ENCODE measurements at places on chromosomes 12 and 14.
A peak's percentile ranks its signal among the peaks of the same experiment; 100 is the strongest.

DNA sequence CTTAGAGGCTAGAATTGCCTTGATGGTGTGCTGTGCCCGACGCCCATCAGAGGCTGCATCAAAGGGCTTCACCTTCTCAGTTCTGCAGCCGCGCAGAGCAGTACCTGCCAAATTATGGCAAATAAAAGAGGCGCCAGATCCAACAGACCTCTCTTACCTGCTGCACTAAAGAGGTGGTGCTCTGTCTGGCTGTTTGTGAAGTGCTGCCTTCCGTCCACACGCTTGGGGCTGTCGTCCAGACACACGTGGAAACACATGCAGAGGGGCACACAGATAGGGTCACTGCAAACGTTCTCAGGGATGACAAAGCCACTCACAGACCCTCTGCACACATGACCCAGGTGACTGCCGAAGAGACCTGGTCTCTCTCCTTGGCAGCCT lies 617.5 kb downstream of the VRK1 start:
- no peak for DNase-seq

DNA sequence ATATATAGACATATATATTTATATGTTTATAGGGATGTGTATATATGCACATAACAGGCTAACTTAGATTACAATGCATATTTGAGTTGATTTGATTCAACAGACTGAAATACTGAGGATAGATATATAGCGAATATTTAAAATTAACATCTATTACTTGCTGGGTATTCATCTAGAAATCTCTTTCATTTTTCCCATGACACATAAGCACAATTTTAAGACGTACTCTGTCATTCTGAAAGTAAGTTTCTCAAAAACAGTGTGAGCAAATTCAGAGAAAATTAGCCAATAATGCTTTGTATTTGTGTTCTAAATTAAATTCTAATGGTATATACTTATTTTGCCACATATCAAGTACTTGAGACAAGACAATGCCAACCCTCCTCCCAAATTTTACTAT lies 907.5 kb upstream of the MDGA2 start:
- no peak for DNase-seq

- no peak for DNase-seq
Measured at GRCh38 chr14:44626423-44626822, 119.3 kb upstream of the FSCB start.

DNA sequence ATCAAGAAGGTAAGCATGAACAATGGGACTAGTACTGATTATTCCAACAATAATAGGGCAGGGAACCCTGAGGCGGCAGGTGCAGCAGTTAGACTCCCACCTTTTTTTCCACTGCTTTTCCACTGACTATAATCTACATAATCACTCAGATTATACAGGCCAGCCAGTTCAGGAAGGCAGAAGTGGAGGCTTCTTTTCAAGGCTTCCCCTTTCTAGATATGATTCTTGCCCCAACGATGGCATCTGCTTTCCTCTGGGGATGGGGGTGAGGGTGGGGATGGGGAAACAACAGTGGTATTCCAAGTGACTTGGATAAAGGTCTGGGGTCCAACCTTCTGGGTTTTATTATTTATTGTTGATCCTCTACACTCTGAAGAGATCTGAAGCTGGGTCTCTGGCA lies 331 bp downstream of the NCKAP1L start:
- no peak for DNase-seq

DNA sequence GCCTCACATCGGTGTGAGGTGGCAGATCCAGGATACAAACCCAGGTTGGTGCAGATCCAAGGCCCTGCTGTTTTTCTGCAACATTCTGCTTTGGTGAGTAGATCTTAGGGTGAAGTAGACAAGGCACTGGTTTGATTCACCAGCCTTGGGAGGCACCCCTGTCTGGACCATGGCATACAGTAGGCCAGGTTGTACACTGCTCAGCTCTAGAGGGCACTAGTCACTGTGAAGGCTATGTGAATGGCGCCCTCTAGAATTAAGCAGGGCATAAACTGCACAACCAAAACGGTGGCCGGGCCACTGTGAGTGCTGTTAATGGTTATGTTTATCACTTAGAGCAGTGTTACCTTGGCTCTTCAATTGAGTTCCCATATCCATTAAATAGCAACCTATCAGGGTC lies 280.6 kb upstream of the PWP1 start:
- no peak for DNase-seq

DNA sequence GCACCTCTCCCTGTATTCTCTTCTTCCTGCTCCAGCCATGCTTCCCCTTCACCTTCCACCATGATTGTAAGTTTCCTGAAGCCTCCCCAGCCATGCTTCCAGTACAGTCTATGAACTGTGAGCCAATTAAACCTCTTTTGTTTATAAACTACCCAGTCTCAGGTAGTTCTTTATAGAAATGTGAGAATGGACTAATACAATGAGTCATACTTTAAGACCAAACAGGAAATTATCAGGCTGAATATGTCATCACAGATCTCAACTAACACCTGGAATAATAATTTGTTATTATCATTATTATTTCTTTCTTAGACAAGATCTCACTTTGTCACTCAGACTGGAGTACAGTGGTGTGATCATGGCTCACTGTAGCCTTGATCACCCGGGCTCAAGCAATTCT lies 85.4 kb downstream of the KCNMB4 start:
- no peak for DNase-seq

- no peak for DNase-seq
Measured at GRCh38 chr12:70367258-70368141, 1.4 kb downstream of the KCNMB4 start.

- DNase-seq, result no peak
Measured at GRCh38 chr14:93007225-93007997, 84.5 kb downstream of the CHGA start.

DNA sequence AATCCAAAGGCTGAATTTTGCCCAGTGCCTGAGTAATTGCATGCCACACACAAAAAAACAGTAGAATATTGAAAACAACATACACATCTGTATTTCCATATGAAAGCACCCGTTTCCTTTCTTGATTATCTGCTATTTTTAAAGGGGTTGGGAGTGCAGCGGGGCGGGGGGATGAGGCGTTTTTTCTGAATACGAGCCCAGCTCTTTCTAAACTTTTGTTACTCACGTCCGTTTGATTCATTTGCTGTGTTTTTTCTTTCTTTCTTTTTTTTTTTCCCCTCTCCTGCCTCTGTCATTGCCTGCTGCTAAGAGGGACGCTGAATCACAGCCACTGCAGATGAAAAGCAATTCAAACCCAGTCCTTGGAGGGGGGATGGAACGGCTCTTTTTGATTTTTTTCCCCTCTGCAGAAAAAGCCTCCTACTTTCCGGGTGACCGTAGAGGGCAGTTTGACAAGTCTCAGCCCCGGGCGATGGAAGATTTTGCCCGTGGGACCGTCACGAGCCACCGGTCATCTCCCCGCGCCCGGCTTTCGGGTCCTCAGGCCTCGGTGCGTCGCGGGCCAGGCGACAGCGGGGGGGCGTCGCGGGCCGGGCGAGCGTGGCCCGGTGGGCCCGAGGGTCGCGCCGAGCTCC lies 572 bp upstream of the RASSF8 start:
- DNase-seq, result no peak

GRCh38 chr14:77313371-77313770 lies 7.3 kb downstream of the POMT2 start:
- no peak for DNase-seq

- no peak for DNase-seq
Measured at GRCh38 chr12:68521321-68521839, 89.3 kb upstream of the RAP1B start.

GRCh38 chr12:10559244-10559643 lies 53.6 kb downstream of the EIF2S3B start:
- DNase-seq, result no peak

GRCh38 chr12:133130808-133131128 lies 341 bp downstream of the ZNF10 start:
- no peak for DNase-seq

DNA sequence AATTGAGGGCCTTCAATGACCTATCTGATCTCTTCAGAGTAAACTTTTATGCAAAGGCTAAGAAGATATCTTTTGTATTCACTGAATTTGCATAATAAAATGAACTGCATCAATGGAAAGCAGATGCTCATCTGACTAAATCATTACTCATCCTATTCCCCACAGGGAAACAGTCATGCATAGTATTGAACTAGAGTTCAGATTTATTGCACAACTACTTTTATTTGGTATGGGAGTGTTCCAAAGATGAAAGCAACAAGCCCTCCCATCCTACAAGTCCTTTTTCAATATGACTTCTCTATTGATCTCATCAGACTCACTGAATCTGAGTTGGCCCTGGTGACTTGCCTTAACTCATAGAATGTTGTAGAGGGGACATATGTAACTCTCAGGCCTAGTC lies 159.8 kb downstream of the KITLG start:
- DNase-seq, result no peak

GRCh38 chr12:131126662-131127173 lies 173.0 kb downstream of the ADGRD1 start:
- no peak for DNase-seq

GRCh38 chr12:93702707-93703315 lies 25.6 kb downstream of the CRADD start:
- DNase-seq, result no peak

GRCh38 chr12:68530965-68531364 lies 79.7 kb upstream of the RAP1B start:
- no peak for DNase-seq

- no peak for DNase-seq
Measured at GRCh38 chr12:91947459-91947858, 198.2 kb downstream of the BTG1 start.

DNA sequence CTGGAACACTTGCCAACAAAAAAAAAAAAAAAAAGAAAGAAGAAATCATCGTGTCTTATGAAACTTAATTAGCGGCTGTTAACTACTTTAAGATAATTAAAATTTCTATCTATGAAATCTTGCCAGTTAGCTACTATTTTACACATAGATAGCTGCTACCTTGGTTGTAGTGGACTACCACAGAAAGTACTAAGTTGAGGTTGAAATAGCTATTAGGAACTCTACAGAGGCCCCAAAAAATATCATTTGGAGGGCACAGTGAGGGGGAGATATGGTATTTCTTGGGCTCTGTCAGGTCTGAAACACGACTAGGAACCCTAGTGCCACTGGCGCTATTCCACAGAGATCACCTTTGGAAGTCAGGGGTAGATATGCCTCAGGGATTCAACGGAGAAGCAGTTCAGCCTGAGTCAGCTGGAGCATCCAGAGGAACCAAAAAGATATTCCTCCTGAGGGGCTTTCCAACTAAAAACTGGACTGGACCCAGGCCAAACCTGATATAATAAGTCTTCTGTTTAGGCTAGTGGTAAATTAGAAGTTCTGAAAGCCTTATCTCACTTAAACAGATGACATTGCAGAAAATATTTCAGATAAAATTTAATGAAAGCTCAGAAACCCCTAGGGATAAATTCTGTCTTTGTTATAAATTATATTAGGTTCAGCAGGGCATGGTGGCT lies 126.1 kb downstream of the EPS8 start:
- DNase-seq, result no peak

- DNase-seq, result no peak
Measured at GRCh38 chr14:81401420-81402122, 1.4 kb upstream of the STON2 start.

DNA sequence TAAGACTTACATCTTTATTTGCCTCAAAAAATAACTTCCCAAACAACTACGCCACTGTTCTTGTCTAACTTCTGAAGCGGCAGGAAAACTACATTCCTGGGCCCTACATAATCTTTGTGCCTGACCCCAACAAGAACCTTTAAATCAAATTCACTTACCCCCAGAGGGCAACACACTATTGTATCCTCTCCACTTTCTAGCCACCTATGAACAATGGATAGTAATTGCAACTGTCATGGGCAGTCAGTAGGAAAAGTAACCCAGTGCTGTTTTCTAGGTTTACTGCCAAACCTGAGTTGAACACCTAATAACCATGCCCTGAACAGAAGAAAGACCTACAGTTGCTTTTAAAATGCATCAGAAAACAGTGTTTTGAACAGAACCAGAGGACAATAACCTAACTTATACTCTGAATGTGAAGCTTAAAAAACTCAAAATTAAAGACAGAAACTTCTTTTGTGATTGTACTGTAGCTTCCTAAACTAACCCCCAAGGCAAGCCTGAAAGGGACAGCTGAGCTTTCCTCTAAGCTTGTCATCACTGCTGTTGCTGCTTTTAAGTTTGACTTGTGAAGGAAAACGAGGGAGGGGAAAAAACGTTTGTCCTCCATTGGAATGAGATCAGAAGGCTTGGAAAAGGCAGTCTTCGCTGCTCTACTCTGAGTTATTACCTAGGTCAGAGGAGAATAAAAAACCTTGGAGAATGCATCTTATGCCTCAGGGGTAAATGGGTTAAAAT lies 195.7 kb downstream of the SOX5 start:
- no peak for DNase-seq

DNA sequence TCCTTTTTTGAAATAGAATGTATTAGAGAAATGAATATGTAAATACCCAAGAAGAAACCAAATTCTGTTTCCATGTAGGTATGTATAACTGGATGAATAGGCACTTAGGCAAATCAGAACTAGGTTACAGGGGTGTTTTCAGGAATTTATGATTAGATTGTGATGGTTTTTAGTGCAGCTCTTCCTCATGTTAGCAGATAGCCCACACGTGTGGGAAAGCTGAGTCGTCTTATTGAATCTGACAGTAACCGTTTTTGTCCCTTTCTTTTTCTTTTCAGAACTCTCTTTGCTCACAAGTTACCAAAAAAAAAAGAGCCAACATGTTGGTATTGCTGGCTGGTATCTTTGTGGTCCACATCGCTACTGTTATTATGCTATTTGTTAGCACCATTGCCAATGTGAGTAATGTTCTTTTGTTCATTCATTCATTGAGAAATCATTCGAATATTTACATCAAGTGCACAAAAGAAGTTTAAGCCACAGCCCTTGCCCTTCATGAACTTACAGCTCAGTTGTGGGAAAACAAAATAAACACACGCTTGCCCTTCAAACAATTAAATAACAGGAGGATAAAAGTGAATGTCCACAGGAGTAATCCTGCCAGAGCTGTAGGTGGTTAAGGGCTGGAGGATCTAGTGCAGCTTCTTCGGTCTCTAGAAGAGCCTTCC lies 14.8 kb downstream of the EMP1 start:
- no peak for DNase-seq

DNA sequence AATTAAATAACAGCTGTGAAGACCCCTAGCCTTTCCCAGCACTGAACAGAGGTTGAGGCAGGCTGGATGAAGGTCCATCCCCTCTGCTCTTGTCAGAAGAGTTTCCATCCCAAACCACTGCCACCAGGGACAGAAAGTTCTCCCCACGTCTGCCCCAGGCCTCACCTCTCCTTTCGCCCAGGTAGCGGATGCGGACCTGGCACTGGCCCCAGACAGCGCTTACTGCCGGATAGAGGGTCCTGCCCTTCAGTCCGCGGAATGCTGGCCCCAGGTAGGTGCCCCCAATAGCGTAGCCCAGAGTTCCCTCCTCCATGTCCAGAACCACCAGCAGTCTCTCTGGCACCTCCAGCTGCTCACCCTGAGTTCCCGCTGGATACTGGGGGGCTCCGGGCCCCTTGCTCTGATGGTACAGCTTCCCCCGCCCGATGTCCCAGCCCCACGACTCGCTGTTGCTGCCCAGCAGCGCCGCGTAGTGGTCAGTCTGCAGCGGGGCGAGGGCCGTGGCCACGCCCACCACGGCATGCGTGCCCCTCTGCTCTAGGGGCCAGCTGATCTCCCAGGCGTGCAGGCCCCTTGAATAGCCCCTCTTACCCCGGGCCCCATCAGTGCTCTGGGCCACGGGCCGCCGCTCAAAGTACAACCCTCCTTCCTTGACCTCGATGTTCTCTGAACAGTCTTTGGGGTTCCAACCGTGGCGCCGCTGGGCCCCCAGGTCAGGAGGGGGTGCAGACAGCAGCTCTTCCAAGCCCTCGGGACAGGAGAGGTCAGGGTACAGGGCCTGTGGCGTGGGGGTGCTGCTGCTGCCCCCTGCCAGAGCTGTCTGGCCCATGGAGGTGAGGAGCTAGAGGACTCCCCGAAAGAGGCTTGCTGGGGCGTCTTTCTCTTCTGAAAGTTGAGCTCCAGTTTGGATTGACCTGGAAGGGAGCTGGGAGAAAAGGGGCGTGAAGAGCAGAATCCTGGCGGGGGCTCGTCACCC lies 742 bp downstream of the SPSB2 start:
- DNase-seq, result peak; percentile 80
